ENCODE measurements at places on chromosomes 12 and 14. TPM values are rescaled to one million over a fixed set of nuclear protein-coding genes. Genes with fewer than 3 reads are reported as not detected.

DNA sequence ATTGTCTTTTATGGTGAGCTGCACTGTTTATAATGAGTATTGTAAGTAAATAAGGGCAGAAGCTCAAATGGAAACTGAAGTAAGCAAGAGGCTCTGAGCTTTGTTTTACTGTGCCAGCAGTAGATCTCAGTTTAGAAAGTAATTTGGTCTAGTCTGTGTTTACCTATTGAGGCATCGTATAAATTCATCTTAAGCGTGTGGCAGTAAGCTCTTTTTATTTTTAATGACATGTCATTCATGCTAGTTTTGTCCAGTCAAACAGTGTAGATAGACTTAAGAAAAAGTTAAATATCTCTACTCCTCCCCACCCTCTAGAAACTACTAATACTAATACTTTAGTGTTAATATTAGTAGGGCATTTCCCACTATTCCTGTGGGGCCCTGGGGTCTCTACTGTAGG is 2.0 kb downstream of the ANO6 start:
- no peak for DNase-seq

DNA sequence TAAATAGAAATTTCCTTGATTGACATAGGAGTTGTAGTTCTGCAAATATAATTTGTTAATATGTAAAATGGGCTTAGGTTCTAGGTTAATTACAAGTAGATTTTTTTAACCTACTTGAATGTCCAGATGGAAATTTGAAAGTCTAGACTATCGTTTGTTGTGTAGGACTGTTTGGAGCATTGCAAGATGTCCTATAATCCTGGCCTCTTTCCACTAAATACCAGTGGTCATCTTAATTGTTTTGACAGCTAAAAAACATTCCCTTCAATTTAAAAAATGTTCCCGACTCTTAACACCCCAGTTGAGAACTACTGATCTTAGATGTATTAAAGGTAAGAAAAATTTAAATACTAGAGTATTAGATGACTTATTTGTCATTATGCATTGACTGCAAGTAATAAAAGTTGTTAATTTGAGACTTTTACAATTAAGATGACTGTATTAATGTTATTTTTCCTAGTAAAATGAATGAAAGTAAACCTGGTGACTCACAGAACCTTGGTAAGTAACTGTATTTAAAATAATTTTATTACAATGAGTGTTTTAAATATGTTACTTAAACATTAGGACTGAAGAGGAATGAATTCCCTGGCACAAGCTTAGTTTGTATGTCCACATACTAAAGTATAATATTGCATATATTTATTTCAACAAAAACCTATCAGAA is 21.8 kb downstream of the G2E3 start:
- no peak for DNase-seq

- no peak for DNase-seq
Observed at GRCh38 chr14:80977221-80977620, 21.8 kb downstream of the TSHR start.

- no peak for DNase-seq
Observed at GRCh38 chr12:107461222-107461975, 224.2 kb upstream of the PWP1 start.

Gene SCYL2
- 43.4 TPM for total RNA-seq

DNA sequence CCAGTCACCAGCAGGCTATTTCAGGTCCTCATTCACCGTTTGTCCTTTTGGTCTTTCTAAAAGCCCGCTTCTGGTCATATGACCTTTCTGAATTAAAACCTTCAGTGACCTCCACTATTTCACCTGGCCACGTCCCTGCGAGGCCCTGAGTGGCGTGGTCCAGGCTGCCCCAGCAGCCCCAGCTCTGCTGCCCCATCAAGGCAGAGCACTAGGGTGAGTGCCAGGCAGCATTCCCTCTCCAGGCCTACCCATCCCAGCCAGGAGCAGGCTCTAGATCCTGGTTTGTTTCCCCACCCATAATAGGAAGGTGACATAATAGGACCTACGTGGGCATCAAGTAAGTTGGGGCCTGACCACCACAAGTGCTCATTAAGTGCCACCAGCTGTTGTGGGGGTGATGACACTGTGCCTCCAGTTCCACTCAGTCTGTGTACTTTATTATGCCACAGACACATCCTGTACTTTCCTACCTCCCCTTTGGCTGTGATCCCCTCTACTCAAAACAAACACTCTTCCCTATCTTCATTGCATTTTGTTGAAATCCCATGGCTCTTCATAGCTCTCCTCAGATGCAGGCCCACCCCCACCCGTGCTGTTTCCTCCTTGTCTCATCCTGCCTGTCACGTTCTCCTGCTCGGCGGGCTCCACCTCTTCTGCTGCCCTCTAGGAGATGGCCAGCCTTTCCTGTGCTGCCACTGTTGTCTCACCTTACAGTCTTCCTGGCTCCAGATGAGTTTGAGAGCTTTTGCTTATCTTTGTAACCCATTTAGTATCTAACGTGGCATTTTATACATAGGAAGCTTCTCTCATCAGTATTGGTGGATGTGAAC is 21.4 kb downstream of the CKB start:
- no peak for DNase-seq

Gene ISCA2
- total RNA-seq, result 24.2 TPM

- no peak for DNase-seq
Observed at GRCh38 chr14:100526057-100526456, 61.2 kb downstream of the BEGAIN start.

Gene CLEC4D
- total RNA-seq, result not detected

DNA sequence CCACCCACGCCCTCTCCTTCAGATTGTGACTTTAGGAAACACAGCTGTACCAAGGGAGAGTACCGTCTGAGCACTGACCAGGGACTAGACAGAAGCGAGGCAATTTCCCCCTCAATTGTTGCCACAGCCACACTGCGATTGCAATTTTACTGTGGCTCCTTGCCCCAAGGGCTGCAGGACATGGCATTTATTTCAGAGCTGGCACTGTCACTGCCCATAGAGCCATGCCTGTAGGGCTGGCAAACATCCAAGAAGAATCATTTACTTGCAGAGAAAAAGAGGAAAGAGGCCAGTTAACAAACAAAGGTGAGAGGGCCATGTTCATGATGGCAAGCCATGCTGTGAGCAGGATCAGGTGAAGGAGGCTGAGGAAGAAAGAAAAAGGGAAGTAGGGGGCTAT is 129.6 kb downstream of the EMP1 start:
- DNase-seq, result no peak

DNA sequence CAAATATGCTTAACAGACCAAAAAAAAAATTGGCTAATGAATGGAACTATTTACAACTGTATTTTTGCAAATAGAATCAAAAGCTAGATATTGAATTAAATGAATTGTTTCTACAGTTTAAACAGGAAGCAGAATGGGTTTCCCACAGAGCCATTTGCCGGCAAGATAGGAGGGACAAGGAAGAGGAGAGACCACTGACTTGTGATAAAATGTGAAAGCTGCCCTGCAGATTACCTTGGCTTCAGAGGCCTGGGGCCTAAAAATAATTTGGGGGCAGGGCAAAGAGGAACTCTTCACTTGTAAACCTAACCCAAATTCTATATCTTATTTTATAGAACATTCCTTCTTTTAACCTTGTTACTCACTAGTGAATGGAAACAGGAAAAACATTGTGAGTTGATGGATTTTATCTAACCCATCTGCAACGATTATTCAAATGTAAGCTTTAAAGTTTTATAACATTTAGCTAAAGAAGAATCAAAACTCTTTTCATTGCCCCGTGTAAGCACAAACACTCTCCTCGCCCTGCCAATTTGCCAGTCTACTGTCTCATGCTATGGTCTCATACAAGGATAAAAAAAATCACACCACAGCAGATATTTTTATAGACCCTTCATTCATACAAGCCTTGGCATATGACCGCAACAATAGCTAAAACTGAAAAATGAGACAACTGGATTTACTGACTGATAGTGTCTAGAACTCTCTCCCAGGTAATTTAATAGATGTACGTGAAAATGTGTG is 49.5 kb upstream of the MDM1 start:
- DNase-seq, result no peak

All from T-cell (primary cell).